ENCODE measurements at places on chromosomes 12 and 14.

- DNase-seq = no peak
Observed at GRCh38 chr12:52009081-52009751, 2.5 kb downstream of the TAMALIN start.

- DNase-seq = no peak
Observed at GRCh38 chr12:47705229-47705565, 633 bp downstream of the RPAP3 start.

DNA sequence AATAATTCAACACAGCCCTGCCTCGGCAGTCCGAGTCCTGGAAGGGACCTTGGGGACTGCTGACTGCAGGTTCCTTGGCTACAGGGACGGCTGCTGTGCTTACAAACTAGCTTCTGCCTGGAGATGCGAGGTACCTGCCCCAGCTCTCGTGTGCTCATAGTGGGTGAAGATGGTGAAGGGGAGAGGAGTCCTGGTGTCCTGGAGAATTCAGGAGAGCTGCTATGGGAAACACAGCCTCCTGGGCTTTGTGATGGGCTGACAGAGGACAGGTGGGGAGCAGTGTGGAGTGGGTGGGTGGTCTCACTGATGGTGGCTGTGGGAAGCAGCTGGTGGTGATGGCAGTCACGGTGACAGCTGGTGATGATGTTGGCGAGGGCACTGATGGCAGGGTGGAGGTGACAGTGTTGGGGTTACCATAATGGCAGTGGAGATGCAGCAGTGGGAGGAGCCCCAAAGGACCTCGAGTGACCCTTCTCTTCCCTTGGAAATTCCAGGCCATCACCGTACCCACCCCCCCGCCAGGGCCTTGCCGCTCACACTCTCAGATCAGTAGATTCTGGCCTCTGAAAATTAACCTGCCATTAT is 32.8 kb downstream of the HVCN1 start:
- DNase-seq = no peak

- no peak for DNase-seq
Observed at GRCh38 chr12:63965936-63966605, 121.6 kb downstream of the SRGAP1 start.

DNA sequence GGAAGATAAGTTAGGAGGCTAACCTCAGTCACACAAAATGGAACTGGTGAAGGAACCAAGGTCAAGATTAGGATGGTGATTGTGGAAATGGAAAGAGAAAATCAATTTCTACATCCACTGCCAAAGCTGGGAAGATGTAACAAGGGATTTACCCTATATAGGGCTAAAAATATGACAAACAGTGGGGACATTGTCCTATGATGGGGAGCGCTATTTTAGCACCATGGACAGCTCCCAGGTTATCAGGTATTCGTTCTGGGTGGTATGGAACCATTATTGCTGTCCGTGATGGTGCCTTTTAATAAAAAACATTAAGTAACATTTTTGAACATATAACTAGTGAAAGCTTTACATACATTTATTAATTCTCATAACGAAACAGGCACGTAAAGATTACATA is 124.0 kb downstream of the NDUFA12 start:
- DNase-seq = no peak

GRCh38 chr12:39364196-39364595 is 78.7 kb downstream of the KIF21A start:
- DNase-seq = no peak

GRCh38 chr12:117032593-117033381 is 66.4 kb downstream of the TESC start:
- no peak for DNase-seq

GRCh38 chr14:47539031-47539461 is 136.4 kb downstream of the MDGA2 start:
- peak; percentile 1 for DNase-seq

DNA sequence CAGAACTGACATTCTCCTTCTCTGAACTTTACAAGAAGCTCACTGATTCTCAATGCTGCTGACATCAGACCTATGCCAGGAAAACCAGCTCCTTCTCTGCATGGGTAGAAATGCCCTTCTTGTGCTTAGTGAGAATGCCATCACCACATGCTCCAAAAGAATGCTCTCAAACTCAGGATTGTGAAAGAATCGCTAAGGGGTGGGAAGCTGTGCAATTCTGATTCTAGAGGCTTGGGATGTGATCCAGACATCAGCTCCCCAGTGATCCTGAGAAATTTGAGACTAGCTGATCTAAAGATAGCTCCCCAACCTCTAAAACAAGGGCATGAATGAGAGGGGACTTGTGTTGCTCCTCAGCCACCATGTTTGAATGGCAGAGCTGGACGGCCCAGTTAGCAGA is 113.2 kb downstream of the DPF3 start:
- peak; percentile 59 for DNase-seq

DNA sequence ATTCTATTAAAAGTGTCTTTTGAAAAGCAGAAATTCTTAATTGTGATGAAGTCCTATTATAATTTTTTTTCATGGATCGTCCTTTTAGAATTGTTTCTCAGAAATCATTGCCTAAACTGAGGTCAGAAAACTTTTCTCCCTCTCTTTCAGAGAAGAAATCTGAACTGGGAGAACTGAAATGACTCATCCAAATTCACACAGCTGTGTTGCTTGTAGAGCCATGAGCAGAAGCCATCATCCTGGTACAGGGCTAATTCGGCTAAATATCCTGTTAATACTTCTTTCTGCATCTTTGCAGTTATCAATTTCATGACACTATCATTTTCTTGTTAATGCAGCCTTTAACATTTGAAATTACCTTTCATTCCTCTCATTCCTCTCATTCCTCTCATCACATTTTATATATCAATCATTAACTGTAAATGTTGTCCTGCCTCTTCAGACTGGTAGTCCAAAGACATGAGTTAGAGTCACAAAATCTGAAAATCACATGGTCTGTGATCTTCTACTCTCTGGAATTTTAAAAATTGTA is 15.5 kb downstream of the SLC15A5 start:
- no peak for DNase-seq

DNA sequence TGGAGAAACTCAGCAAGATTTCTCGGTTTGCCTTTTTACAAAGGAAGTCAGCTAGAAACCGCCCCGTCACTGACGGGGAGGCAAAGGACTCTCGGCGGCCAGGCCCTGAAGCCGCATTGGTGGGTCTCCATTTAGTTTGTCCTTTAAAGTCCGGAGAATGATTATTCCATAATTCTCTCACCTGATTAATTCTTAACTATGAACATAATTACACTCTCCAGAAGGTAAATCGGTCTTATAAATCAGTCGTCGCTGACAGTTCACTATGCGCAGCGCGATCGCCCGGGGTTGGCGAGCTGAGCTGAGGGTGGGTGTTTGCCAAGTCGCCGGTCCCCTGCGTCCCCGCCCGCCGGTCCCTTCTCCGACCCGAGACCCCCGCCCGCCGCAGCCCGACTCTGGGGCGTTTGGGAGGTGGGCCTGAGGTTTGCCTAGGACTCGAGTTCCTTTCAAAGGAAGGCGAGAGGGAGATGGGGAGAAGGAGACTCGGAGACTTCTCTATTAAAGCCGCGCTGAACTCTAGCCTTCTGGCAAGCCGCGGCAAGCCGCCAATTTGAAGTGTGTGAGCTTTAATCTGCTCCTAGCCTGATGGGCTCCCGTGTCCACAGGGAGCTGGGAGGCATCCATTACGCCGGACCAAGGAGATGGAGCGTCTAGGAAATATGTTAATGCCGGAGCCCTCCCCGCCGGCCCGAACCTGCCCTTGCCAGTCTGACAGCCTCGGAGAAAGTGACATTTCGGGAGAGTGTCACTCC is 392.9 kb downstream of the NOVA1 start:
- peak; percentile 8 for DNase-seq

- no peak for DNase-seq
Observed at GRCh38 chr12:94078138-94078723, 70.1 kb upstream of the PLXNC1 start.

DNA sequence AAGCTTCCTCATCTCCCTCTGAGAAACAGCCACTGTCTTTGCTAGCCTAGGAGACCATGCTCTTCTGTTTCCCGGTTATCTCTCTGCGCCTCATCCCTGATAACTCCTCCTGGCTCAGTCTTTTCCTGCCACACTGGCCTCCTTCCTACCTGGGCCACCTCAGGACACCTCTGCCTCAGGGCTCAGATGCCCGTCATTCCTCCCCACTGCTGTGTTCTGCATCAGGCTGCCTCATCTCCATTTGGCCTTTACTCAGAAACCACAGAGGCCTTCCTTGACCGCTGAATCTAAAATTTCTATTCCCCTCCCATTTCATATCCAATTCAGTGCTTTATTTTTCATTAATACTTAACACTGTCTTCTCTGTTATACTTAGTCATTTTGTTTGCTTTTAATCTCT is 311.0 kb upstream of the RGS6 start:
- DNase-seq = peak; percentile 18

DNA sequence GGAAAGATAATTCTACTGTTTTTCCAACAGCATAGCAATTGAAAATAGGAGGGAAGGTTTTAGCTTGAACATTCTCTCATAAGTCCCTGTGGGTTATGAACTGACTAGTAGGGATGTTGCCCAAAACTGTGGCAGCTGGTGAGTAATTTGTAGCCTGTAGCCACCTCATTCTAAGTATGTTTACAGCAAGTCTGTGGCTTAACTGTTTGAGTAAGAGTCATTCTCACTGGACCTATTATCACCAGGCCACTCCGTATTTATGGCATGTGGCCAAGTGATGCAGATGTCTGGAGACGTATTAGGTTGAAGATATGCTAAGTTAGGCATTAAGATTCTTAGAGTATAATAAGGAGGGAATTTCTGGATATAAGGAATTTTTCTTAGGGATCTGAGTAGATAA is 458.3 kb downstream of the ETNK1 start:
- DNase-seq = peak; percentile 60

DNA sequence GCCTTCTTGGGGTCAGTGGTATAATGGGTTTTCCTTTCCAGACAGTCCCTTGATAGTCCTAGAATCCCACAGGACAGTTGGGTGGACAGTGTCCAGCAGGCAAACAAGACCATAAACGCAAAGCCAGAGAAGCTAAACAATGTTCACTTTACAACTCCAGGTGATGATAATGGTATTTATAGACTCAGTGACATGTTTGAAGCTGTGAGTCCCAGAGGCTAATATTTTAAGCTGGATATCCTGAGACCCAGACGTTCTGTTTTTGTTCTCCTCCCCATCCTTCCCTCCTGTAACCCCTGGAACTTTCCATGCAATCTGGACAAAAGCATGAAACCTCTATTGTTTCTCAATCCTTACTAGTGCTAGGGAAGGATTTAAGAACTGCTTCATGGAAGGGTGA is 121.0 kb downstream of the ZFP36L1 start:
- DNase-seq = no peak

DNA sequence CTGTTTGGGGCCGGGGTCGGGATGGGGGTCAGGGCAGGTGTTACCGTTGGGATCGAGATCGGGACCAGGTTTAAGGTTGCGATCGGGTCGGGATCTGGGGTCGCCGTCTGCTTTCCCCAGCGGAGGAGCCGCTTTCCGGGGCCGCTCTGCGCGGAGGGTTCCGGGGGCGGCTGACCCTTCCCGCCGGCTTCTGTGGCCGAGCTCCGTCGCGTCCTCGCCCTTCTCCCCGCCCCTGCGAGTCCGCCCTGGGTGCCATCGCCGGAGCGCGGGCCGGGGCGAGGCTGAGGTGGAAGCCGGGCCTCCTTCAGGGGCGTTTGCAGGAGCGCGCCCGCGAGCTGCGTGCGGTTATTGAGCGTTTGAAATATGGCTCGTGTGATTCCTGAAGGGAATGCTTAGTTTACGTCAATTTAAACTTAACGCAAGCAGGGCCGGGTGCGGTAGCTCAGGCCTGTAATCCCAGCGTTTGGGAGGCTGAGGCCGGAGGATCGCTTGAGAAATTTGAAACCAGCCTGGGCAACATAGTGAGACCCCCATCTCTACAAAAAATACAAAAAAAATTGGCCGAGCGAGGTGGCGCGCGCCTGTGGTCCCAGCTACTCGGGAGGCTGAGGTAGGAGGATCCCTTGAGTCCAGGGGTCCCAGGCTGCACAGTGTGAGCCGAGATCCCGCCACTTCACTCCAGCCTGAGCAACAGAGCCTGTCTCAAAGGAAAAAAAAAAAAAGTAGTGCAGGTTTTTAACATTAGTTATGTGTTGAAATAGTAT is 620 bp downstream of the PGAM5 start:
- DNase-seq = no peak

- DNase-seq = no peak
Observed at GRCh38 chr14:57831981-57832380, 33.9 kb downstream of the SLC35F4 start.

GRCh38 chr14:68652433-68652690 is 140.5 kb downstream of the ZFP36L1 start:
- no peak for DNase-seq

DNA sequence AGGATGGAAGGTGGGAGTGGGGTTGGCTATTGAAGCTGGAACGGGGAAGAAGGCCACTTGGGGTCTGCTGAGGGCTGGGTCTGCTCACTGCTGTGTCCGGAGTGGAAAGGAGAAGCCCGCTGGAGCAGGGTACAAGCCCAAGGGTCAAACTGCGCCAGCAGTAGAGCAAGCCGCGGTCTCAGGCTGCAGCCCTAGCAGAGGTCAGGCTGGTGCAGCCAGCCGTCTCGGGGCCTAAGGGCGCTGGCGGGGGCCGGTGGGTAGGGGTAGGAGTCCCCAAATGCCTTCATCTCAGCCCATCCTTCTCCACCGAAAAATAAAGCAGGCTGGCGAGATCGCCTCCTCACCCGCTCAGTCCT is 718 bp upstream of the JDP2 start:
- DNase-seq = no peak

DNA sequence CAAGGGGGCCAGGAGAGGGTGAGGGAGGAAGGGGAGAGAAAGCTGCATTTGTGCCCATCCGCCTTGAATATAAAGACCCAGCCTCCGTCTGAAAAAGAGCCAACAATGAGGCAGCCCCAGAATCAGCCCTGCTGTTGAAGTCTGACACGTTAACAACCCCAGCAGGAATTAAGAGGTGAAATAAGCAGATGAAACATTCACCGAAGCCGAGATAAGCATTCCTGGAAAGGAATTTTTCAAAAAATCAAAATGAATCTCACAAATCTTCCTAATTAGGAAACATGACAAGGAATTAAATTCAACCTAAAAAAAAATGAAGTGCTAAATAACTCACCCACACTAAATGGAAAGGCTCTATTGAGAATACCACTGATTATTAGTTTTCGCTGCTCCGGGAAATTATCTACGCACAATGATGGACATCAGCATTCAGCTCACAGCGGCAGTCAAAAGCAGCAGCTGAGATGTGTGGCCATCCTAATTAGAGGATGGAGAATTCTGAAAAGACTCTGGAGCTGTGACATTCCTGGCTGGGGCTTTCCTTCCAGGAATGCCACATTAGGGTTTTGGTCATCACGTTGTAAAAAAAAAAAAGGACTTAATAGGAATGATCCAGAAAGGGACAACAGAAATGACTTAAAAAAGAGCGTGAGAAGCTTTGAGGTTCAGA is 8.2 kb upstream of the PARP11 start:
- DNase-seq = no peak
